ENCODE measurements at places on chromosomes 2 and 18.

GRCh38 chr2:127118467-127118866 is 11.5 kb upstream of the BIN1 start:
- DNase-seq: no peak

DNA sequence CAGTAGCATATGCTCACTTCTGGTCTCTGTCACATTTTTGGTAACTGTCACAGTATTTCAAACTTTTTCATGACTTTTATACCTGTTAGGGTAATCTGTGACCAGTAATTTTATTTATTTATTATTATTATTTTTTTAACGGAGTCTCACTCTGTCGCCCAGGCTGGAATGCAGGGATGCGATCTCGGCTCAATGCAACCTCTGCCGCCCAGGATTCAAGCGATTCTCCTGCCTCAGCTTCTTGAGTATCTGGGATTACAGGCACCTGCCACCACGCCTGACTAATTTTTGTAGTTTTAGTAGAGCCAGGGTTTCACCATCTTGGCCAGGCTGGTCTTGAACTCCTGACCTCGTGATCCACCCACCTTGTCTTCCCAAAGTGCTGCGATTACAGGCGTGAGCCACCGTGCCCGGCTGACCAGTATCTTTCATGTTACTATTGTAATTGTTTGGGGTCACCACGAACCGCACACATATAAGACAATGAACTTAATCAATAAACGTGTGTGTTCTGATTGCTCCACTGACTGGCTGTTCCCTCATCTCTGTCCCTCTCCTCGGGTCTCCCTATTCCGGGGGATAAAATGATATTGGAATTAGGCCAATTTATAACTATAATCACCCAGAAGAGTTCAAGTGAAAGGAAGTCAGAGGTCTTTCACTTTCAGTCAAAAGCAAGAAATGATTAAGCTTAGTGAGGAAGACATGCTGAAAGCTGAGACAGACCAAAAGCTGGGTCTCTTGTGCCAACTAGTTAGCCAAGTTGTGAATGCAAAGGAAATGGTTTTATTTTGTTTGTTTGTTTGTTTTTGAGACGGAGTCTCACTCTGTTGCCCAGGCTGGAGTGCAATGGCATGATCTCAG is 22.9 kb downstream of the TGIF1 start:
- no peak for DNase-seq

GRCh38 chr2:105582952-105583660 is 161.6 kb upstream of the NCK2 start:
- no peak for DNase-seq

DNA sequence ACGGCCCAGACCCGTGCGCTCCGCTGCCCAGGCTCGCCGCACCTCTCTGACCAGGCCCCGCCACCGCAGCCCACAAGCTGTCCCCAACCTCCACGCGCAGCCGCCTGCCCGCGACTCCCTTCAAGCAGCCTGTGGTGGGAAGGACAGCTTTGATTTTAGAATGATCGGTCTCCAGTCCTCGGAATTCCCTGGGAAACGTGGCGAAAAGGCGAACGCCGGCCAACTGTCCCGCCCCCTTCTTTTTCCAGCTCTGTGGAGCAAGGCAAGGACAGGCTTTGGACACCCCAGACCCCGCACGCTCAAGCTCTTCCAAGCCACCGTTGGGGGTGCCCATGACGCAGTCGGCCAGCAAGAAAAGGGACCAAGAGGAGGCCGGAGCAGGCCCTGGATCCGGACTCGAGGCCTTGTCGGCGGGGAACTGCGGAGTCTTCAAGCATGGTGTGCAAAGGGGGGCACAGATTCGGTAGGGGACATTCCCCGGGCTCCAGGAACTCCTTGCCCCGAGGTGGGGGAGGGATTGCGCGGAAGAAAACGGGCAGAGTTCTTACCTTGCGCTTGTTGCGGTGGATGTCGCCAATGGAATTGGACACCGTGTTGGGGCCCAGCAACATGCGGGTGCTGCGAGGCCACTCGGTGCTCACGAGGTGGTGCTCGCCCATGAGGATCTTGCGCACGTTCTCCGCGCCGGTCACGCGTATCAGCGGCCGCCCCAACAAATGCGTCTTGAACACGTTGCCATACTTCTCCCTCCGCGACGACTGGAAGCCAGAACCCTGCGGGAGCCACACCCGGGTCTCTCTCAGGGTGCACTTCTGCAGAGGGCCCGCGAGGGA is 4.0 kb downstream of the CYP26B1 start:
- DNase-seq: no peak

- DNase-seq: no peak
These were observed 26.9 kb upstream of the DTNB start for GRCh38 chr2:25700221-25700660.

GRCh38 chr2:101272045-101272784 is 19.5 kb downstream of the CNOT11 start:
- DNase-seq: no peak

DNA sequence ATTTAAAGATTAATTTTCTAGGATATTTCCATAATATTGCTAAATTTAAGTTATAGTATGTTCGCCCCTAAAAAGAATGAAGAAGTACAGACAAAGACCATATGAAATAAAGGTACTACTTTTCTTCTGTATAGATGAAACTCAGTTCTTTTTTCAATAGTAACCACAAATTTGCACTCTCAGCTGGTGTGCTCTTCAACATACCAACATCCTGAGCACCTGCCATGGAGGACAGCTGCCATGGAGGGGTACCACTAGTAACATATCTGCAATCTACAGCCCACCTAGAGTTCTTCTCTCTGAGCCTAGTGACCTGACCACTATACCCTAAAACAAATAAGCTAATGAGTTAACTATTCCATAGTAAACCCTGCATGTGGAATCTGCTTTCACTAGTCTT is 36.8 kb upstream of the ERCC3 start:
- DNase-seq: no peak

- DNase-seq: no peak
These were observed 500.1 kb upstream of the VRK2 start for GRCh38 chr2:57546478-57546877.

GRCh38 chr2:106076941-106077340 is 117.2 kb downstream of the UXS1 start:
- DNase-seq: no peak

DNA sequence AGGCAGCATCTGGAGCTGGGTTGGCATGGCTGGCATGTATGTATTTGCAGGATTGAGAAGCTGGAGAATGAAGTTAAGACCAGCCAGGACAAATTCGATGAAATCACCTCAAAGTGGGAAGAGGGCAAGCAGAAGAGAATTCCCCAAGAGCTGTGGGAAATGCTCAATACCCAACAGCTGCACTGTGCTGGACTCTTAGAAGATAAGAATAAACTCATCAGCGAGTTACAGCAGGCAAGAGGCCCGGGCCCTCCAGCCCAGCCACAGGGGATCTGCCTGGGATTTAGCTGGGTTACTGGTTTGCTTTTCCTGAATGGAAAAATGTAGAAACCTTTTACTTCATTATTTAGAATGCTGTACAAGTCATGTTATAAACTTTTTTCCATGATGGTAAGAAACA is 22.5 kb downstream of the DRC1 start:
- DNase-seq: no peak

- DNase-seq: no peak
These were observed 98.2 kb upstream of the SMAD2 start for GRCh38 chr18:48028696-48029095.

GRCh38 chr2:37865640-37866039 is 59.4 kb upstream of the RMDN2 start:
- no peak for DNase-seq

DNA sequence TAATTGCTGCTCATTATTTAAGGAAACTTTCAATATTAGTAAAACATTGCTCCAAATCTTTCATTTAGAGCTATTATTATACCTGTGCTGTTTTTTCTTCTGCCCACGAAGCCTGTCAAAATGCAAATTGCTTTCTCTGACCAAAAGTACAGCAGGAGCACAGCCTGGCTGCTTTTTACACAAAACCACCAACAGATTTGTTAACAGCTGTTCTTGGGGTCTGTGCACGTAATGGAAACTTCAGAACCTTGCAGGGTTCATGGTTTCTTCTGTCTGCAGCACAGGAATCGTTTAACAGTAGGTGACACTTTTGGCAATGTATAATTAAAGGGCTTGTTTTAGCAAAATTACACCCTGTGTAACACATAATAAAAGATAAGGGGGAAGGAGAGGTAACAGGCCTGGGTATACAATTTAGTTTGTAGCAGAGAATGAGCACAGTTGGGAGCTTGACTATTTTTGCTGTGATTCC is 447.3 kb downstream of the KCNJ3 start:
- no peak for DNase-seq

GRCh38 chr18:36312806-36313395 is 15.4 kb downstream of the FHOD3 start:
- no peak for DNase-seq

DNA sequence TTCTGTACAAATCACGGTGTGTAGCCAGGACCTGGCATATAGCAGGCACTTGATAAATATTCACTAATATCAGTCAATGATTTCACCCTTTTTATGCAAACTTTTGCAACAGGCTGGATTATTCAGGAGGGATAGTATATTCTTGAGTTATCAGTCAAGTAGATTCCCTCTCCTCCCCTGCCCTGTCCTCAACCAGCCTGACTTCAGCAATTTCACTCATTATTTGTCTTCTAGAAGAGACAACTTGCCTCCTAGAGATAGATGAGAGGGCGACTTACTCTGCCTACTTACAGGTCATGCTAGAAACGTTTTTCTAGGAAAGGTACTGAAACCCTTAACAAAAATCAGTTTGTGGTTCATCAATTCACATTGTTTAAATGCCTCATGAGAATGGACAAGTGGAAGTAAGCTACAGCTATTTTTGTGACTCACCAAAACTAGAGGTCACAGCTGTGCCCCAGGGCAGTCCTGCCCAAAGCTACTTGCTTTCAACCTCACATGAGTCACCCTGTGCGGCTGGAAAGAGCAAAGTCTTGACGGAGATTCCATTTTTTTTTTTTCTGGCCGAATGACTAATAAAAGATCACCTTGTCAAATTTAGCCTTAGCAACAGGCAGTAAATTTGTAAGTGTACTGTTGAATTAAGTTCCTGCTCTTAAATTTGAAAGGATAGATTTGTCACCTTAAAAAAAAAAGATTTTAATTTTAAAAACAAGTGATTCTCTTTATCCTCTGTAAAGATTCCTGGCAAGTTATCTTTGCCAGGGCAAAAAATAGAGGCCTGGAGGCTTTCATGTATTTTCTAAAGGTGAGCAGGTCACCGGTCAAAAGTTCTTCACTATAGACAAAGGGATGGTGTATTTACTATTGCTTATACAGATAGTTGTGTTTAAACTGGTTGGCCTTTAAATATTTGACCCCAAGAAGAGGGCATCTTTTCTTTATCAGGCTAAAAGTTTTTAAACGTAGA is 109.0 kb upstream of the SLC35G4 start:
- DNase-seq: no peak

- DNase-seq: no peak
These were observed 4.9 kb downstream of the TMEM17 start for GRCh38 chr2:62501069-62501468.

GRCh38 chr2:100745604-100746003 is 74.3 kb upstream of the NPAS2 start:
- DNase-seq: no peak

GRCh38 chr2:9613291-9613690 is 17.5 kb downstream of the YWHAQ start:
- DNase-seq: no peak

- no peak for DNase-seq
These were observed 11.9 kb upstream of the BCL2L11 start for GRCh38 chr2:111108745-111109271.

- no peak for DNase-seq
These were observed 96.8 kb downstream of the ZNF407 start for GRCh38 chr18:74694436-74694835.

DNA sequence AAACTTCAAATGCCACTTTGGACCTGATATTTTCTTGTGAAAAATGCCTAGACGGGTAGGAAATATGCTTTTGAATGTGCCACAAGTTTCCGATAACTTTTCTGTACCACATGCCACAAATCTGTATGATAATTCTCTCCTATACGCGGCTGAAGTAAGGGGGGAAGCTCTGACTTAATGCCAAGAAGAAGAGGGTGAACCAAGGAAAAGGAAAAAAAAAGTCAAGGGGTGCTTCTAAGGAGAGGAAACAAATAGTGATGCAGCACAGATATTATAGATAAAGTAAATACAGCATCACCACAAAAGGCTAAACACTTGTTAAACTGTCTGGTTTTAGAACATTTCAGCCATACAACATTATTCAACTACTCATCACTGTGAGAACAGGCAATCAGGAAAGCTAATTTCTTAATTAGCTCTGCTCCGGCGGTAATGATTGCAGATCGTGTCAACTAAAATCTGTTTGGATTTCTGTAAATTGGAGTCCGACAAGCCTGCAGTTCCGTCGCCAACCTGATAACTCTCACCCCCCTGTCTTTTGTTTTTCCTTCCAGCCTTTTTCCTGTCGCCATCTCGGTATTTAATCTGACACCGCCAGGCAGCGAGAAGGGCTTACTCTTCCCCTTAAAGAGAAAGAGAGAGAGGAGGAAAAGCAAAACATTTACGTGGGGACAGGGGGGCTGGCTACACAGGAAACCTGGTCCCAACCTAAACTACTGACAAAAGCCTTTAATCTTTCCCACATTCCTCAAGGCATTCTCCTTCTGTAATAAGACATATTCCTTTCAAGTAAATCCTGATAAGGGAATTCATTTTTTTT is 67.5 kb downstream of the ZEB2 start:
- no peak for DNase-seq

GRCh38 chr18:58254873-58255511 is 211.0 kb downstream of the NEDD4L start:
- DNase-seq: no peak

DNA sequence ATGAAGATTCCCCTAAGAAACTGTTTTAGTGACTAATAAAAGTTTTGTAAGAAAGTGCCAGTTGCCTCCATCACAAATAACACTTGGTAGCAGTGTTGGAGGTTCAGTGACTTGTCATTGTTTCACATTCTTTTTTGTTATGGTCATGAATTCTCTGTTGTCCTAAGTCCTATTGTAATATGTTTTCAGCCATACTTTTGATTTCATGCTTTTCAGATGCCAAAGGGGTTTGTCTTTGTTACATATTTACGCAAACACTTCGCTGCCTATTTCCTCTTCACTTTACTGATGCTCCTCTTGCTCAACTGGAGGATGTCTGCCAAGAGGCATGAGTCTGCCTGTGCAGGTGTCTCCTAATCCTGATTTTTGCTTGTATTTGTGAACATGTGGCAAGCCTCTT is 66.6 kb downstream of the PHLPP1 start:
- no peak for DNase-seq

GRCh38 chr2:717661-718060 is 40.5 kb upstream of the TMEM18 start:
- DNase-seq: no peak

GRCh38 chr2:230627806-230628724 is 84.6 kb upstream of the CAB39 start:
- no peak for DNase-seq

DNA sequence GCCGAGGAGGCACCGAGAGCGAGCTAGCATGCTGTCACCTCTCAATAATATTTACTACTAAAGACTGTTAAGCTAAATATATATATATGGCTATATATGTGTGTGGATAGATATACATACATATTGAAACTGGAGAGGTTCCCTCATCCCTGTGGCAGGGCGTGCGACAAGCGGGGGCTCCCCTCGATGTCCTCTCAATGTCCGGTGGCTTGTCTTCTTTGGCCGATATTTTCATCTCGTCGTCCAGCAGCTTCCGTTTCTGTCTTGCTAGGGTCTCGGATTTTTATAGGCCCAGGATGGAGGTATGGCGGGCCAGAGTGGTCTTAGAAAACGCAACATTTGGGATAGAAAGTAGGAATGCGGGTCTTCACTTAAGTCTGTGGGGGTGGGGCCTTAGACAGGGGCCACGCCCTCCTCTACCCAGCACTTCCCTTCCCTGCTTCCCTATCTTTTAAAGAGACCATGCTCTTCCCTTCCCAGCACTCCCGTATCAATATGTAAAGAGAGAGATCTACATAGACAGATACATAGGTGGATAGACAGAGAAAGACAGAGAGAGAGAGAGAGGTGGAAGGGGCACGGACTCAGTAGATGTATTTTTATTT is 866.8 kb downstream of the DSC3 start:
- no peak for DNase-seq

Measured in stimulated activated CD8-positive, alpha-beta memory T cell treated with anti-CD3 and anti-CD28 coated beads, Interleukin-7, amount 100 ng/mL, for 1 hour (primary cell).